Activated naive CD4-positive, alpha-beta T cell treated with anti-CD3 and anti-CD28 coated beads, Interleukin-2, amount 10 ng/mL, durations not matched to agents 7 days and 5 days (primary cell): ENCODE measurements at places on chromosomes 1 and 21.

DNA sequence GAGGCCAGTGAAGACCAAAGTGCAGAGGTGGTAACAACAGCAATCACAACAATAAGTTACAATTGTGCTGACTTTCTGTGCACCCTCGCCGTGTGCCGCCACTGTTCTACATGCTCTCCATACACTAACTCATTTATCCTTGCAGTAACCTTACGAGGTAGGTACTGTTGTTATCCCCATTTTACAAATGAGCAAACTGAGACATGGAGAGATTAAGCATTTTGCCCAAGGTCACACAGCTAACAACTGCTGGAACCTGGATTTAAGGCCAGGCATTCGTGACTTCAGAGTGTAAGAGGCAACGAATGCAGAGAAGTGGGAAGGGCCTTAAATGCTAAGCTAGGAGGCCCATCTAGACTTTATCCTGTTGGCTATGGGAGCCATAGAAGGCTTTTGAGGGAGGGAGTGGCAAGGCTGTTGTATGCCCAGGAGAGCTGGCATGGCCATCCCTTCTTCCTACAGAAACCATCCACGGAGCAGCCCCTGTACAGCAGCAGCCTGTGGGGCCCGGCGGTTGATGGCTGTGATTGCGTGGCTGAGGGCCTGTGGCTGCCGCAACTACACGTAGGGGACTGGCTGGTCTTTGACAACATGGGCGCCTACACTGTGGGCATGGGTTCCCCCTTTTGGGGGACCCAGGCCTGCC is 36.6 kb downstream of the AZIN2 start:
- DNase-seq = no peak

DNA sequence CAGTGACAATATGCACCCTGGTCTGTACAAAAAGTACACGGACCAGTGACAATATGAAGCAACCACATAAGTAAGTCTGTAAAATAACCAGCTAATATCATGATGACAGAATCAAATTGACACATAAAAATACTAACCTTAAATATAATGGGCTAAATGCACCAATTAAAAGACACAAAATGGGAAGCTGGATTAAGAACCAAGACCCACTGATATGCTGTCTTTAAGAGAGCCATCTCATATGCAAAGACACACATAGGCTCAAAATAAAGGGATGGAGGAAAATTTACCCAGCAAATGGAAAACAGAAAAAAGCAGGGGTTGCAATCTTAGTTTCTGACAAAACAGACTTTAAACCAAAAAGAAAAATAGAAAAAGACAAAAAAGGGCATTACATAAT is 70.4 kb upstream of the VCAM1 start:
- DNase-seq = no peak

DNA sequence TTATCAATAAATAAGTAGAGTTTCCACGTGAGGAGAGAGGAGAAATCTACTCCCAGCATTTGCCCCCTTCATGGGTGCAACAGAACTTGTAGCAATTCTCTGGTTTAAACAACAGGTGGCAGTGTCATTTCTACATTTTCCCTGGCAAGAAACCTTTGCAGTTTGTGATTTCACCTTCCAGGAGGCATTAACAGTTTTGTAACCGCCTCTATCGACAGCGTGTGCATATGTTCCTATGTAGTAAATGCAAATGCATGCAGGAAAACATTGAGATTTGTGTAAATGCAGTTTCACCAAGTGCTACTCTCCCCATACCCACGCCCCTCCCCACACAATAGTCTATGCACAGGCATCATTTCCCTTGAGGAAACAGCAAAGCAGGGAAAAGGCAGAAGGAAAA is 494.7 kb downstream of the SMYD3 start:
- no peak for DNase-seq

DNA sequence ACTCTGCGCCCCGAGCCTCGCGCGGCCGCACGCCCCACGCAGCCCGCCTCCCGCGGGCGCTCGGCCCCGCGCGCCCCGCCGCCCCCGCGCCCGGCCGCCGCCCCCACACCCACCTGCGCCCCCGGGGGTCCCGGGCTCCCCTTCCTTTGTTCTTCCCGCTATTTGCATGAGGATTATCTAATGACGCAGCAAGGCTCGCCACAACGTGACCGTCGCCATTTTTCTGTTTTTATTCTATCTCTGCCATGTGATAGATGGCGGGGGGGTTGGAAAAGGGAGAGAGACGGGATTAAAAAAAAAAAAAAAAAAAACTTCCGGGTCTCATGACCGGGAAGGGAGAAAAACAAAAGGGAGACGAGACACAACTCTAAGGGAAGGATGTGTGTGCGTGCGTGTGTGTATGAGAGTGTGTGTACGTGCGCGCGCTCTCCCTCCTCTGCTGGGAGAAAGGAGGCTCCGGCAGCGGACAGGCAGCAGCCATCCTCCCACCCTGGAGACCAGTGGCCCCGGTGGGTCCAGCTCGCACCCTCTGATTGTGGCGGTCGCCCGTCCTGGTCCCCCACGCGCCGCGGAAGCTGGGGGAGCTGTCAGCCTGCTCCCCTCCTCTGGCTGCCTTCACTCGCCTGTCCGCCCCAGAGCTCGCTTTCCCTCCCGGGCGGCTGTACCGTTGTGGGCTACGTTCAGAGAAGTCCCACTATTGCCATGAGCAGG is 80.4 kb upstream of the AK4 start:
- peak; percentile 68 for DNase-seq

DNA sequence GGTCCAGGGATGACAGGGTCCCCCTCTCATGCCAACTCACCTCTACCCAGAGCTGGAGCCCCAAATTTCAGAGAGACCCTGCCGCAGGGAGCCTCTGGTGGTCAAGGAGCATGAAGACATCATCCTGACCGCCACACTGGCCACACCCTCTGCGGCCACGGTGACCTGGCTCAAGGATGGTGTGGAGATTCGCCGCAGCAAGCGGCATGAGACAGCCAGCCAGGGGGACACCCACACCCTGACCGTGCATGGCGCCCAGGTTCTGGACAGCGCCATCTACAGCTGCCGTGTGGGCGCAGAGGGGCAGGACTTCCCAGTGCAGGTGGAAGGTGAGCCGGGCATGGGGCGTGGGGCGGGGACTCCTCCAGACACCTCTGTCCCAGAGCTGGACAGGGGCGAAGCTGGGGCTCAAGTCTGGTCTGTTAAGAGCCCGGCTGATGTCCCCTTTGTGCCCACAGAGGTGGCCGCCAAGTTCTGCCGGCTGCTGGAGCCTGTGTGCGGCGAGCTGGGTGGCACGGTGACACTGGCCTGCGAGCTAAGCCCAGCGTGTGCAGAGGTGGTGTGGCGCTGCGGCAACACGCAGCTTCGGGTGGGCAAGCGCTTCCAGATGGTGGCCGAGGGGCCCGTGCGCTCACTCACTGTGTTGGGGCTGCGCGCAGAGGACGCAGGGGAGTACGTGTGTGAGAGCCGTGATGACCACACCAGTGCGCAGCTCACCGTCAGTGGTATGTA is 66.0 kb downstream of the OBSCN start:
- DNase-seq = no peak

DNA sequence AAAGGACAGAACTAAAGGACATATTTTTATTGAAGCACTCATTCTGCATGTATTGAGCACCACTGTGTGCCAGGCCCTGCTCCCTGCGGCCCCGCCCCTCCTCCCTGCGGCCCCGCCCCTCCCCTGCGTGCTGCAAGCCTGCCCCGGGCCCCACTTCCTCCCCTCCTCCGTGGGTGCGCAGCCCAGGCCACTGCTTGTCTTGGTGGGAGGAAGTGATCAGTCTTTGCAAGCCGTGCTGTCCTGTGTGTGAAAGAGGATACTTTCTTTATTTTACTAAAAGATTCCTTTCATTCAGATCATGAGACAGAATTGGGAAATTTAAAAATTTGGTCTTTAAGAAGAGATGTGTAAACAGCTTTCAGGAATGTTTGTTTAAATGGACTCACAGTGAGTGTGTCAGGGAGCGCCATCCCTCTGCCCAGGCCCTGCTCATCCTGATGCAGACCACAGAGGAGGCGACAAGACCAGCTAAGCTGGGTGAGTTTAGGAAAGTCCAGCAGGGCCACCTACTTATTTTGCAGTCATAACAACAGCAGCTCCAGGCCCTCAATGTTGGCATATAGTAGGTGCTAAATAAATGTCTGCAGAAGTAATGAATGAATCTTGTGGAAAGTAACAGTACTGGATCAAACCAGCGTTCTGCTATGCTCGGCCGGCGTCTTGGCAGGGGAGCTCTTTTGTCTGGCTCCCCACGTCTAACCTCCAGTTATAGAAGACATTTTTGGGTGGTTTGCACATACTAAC is 88.3 kb upstream of the SELENON start:
- peak; percentile 70 for DNase-seq

DNA sequence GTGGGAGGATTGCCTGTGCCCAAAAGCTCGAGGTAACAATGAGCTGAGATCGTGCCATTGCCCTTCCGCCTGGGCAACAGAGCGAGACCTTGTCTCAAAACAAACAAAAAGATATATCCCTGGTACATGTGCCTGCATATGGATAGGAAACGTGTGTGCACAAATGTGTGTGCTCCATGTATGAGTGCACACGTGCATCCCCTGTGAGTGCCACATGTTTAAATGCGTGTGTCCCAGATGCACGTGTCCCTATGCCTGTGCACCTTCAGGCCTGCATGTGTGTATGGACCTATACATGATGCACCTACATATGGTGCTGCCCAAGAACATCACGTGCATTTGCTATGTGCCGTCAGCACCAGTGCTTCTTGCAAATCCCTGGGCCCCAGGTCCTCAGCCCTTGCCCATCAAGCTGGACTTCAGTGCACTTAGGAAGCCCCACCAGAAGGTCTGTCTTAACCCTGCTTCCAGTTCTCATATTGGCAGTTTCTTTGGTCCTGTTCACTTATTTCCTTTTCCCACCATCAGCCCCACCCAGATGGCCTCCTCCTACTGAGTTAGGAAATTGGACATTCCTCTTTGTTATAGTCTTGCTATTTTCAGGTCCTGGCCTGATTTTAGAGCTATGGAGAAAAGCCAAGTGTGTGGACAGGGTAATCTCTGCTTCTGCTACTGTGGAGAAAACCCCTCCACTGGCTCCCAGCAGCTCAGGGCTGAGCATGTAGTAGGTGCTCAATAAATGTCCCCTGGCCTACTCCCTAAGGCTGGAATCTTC is 15.4 kb downstream of the TIE1 start:
- DNase-seq = no peak

DNA sequence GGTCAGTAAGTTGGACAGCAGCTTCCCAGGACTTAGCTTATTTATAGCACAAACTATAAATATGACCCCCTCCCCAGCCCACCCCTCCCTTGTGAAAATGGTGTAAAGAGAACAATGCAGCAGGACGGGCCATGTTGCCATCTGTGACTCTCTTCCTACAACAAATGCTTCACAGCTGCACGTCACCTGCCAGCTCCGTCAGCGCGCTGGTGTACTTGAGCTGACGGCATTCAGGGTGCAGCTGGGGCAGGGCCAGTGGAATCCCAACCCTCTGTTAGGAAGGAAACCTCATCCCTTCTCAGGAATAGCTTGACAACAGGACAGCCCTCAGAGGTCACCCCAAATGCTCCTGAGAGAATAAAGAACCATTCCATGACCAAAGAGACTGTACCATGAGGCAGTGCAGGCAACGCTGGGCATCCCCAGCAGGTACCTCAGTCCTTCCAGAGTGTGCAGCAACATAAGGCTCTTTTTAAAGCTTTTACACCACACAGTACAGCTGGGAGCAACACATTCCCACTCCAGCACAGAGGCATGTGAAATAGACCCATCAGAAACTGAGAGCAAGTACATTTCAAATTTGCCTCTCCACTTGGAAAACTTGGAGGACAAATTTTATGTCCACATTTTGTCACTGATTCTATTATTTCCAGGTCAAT is 85.0 kb downstream of the ATP1A1 start:
- DNase-seq = no peak
